Dorsolateral prefrontal cortex (tissue), 122 donors: ENCODE measurements at places on chromosomes 5 and 9. TPM values are rescaled to one million over a fixed set of nuclear protein-coding genes. Genes with fewer than 3 reads are reported as not detected.

Gene SRP19
- 53.1 TPM for total RNA-seq

GRCh38 chr9:106868565-106868964, 5.6 kb downstream of the ZNF462 start:
- no peak for DNase-seq

- DNase-seq, result no peak
Observed at GRCh38 chr5:167643631-167644280, 647.7 kb upstream of the WWC1 start.

Gene AJM1
- 40.9 TPM for total RNA-seq

- no peak for DNase-seq
Observed at GRCh38 chr9:121893786-121894185, 199.3 kb downstream of the TTLL11 start.

- no peak for DNase-seq
Observed at GRCh38 chr5:21071986-21072385, 1084.0 kb upstream of the CDH18 start.

GRCh38 chr9:102185371-102185770, 446.9 kb upstream of the GRIN3A start:
- no peak for DNase-seq

DNA sequence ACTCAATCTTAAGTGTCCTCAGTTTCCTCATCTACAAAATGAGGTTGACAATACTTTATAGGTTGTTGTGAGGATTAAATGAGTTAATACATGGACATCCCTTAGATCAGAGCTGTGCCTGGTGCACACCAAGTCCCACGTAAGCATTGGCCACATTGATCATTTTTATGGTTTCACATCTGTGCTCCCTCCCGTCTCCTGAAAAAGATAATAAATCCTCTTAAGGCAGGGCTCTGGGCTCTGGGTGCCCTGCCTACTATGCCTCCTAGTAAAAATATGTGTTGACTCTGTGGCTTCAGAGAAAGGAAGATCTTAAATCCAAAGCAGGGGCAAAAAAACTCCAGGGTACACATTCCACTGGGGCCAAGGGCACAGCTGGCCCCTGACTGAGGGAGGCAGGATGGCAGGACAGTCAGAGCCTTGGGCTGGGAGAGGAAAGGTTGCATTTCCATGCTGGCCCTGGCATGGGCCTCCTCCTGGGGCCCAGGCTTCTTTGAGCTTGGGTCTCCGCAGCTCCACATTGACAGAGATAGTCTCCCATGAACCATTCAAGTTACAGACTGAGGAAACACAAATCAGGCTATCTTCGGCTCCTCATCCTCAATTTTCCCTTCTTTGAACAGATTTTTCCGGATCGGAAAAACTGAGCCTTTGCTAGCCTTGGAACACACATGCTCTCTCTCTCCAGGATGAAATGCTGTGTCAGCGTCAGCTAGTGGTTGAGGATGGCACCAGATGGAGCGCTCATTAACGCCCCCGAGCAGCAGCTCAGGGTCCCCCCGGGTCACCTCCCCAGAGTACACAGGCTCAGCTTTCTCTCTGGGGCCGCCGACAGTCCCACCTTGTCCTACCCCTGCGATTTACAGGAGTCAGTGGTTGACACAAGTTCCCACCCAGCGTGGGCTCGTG, 22.4 kb upstream of the KIF12 start:
- no peak for DNase-seq

GRCh38 chr9:81492710-81493447, 196.5 kb downstream of the TLE1 start:
- no peak for DNase-seq

DNA sequence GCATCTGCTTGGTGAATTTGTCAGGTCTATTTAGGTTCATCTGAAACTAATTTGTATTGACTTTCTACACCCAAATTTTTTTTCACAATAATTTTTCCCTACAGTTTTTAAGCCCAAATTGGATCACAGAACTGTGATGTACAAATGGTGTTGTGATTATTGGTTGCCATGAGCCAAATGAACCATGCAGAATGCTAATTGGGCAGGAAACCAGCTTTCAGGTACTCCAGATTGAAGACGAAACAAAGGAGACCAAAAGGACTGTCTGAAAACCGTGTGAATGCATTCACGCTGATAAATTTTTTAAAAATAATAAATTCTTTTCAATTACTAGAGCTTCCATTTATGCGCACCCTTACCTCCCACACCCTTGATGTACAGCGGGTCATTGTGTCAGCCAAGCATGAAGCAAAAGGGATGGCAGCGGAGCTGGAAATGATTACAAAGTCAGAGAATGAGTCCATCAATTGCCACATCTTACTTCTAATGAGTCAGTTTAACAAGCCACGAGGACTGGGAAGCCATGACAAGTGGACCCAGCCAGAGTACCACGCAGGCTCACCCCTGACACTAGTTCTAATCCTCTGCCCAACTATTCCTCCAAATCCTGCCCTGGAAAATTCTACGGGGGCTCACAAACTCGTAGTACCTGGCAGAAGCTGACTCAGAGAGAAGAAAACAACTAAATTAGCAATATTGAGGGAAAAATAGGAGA, 66.5 kb downstream of the SEMA6A start:
- no peak for DNase-seq

Gene WNK2
- total RNA-seq, result 220 TPM

- no peak for DNase-seq
Observed at GRCh38 chr9:117521293-117521692, 106.4 kb upstream of the ASTN2 start.

Gene GARNL3
- total RNA-seq, result 90.7 TPM

- no peak for DNase-seq
Observed at GRCh38 chr5:65506961-65507360, 25.2 kb upstream of the ADAMTS6 start.
